ENCODE measurements at places on chromosomes 3 and 15.

DNA sequence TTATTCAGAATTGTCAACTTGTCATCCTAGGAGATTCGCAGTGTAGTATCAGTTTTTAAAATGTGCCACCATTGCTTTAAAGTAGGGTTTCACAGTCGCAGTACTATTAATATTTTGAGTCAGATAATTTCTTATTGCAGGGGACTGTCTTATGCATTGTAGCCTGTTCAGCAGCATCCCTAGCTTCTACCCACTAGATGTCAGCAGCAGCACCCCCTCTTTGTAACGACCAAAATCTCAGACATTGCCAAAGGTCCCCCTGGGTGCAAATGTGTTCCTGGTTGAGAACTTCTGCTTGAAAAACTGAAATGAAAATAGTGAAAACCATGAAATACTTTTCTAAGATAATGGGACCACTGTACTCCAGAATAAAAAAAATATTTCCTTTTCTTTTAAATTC lies 474.8 kb downstream of the CNTN3 start:
- no peak for DNase-seq

GRCh38 chr3:30426293-30426993 lies 180.0 kb upstream of the TGFBR2 start:
- DNase-seq = no peak

- no peak for DNase-seq
These were observed 87.5 kb upstream of the P3H2 start for GRCh38 chr3:190208196-190208595.

DNA sequence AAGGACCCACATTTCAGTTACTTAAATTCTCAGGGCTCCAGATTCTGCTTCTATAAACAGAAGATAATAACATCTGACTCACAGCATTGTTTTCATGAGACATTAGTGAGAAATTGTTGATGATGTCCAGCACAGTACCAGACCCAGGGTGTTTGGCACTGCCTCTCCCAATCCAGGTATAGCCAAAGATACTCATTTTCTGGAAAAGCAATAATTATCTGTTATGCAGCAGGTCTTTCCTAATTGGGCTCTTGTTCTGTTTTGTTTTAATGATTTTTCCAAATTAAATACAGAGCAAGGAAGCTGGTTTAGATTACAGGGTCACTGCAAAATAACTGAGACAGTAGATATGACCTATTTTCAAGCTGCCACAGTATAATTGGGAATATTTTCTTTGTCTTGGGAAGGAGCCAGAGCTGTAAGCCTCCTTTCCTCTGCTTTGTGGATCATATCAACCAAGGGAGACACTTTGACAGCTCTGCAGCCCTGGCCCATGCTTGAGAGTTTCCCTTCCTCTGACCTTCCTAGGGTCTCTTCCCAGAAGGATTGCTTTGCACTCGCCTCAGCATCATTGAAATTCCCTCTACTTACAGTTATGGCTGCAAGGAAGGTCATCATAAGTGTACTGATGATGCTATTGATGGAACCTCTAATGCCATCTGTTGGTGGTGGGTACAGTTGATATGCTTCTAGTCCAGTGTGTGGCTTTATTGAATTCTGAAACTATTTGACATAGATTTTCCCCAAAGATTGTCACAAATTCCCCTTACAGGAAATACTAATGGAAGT lies 522.4 kb upstream of the ADAMTS9 start:
- DNase-seq = no peak

DNA sequence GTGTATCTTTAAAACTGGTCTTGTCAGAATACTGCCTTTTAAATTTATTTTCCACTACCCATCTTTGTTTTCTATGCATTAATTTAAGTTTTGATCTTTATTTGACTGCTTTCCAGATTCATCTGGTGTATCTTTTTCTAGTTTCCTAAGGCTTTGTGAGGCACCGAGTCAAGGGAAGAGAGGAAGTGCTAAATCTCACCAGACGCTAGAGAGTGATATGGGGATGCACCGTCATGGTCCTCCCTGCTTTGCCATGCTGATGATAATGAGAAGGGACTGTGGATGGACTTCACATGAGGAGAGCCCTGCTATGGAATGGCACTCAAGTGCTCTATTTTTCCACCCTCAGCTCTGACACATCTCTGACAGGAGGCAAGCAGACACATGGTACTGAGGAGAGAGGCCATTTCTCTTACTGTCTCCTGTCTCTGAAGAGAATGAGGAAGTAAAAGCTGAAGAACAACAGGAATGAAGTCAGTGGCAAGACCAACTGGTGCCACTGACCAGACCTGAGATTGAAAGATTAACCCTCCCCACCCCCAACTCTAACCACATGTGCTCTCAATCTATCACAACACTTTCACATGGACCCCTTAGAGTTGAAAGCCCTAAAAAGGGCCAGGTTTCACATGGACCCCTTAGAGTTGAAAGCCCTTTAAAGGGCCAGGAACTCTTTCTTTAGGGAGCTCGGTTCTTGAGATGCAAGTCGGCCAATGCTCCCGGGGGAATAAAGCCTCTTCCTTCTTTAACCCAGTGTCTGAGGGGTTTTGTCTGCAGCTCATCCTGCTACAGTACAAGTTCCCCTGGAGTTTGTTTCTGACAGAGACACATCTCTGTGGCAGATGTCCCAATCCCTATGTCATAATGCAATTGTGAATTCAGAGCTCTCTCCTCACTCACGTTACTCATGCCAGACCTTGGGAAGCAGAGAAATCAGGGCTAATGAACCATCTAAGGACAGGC lies at the start of gene IQCF2:
IQCF2 (plus strand) TSS at position 913 of the 963 bp plus-strand sequence. CDS start 52 bp downstream, outside the sequence.
- DNase-seq = no peak

DNA sequence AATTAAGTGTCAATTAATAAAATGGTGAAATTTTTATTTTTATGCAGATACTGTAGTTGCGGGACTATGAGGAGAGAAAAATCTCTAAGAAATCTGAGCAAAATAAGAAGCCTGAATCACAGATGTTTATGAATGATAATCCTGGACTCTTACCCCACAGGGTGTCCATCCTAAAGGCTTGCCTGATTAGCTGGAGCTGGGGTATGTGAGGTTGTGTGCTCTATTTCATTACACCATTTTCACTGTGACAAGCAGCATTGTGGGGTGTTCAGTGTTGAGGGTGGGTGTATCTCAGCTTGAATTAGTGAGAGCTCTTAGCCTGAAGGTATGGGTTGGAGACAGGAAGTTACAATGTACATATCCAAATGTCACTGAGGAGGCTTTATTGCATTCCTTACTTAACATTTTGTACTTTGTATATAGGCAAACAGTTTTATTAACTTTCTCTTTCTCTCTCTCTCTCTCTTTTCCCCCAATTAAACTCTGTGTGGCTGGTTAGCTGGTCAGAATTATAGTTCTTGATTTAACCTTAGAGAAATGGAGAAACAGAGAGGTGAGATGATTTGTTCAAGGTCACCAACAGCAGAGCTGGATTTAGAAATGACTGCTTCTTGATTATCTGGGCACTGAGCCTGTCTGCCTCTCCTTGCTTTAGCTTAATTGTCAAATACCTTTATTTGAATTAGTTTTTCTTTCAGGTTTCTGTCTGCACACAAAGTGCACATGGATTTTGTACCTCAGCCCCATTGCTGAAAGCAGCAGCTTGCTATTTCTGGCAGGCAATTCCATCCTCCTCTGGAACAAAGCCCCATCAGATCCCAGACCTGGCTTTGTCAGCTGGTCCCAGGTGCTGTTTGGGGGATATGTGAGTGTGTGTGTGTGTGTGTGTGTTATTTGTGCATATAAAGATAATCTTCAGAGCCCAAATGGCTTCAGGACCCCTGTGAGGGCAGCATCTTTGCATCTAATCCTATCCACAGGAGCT lies 35.8 kb downstream of the GJD2 start:
- no peak for DNase-seq

GRCh38 chr15:48409623-48410022 lies 78.4 kb downstream of the DUT start:
- DNase-seq = no peak

DNA sequence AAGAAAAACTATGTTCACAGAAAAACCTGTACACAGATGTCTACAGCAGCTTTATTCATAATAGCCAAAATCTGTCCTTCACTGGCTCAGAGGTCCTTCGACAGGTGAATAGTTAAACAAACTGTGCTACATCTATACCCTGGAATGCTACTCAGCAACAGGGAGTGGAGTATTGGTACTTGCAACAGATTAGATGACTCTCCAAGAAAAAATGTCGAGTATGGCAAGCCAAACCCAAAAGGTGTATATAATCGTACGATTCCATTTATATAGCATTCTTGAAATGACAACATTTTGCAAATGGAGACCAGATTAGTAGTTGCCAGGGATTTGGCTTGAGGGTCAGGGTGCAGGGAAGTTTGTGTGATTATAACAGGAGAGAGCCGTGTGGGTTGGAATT lies 22.4 kb upstream of the RGMA start:
- DNase-seq = no peak

DNA sequence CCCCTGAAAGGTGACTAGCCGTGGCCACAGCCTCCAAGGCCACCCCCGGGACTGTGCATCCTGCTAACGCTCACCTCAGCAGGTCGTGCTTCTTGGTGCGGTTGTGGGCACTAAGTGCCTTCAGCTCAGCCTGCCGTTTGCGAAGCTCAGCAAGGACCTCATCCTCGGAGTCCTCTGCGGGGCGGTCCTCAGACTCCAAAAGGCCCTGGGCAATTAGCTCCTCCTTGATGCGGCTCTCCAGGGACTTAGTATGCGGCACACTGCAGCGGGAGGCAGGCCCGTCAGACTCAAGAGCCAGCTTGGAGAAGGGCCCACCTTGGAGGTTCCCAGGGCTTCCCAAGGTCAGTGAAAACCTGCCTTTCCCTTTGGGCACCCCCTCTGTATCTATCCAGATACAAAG lies 8.3 kb downstream of the TADA3 start:
- DNase-seq = no peak

DNA sequence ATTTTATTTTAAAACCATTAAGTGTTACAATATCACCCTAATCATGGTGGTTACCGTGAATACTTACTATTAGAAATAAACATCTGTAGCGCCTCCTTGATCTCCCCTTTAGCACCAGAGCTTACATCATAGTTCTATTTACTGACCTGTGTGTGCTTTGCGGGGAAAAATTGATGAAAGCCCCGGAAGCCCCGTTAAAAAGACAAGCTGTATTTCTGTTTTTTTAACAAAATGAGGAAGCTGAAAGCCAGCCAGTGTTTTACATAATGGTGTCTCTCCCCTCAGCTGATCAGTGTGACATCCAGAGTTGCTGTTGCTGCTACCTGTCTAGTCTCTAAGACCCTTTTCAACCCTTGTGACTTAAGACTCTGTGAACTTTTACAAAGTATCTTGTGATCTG lies 100.8 kb downstream of the OPA1 start:
- no peak for DNase-seq

- no peak for DNase-seq
These were observed 41.4 kb downstream of the OSTN start for GRCh38 chr3:191240486-191240885.

- no peak for DNase-seq
These were observed 527 bp upstream of the ASB14 start for GRCh38 chr3:57292897-57293526.

DNA sequence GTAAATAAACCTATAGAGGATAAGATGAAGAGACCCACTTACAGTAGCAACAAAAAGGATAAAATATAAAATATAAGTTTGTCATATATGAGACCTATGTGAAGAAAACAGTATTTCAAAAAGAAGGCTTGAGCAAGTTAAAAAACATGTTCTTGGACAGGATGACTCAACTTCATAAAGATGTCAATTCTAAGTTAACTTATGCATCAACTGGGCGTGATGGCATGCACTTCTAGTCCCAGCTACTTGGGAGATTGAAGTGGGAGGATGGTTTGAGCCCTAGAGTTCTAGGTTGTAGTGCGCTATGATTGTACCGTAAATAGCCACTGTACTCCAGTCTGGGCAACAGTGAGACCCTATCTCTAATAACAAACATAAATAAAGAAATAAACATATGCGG lies 59.7 kb downstream of the PDCD6IP start:
- DNase-seq = no peak

GRCh38 chr3:55634345-55634744 lies 147.2 kb upstream of the WNT5A start:
- DNase-seq = no peak

DNA sequence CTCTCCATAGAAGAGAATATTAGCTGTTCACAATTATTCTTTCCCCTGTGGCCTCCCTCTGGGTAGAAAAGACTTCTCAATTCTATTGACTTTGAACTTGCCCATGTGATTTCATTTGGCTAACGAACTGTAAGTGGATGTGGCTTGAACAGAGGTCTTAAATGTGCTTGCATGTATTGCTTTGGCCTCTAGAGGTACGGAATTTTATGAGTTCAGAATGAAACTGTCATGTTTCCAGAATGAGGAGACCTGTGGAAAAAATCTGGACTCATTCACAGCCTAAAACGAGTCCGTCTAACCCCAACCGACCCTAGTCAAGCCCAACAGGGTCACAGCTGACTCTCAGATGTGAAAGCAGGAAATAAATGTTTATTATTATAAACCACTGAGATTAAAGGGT lies 596.7 kb upstream of the UBE2E2 start:
- no peak for DNase-seq

- no peak for DNase-seq
These were observed 24.3 kb upstream of the SV2B start for GRCh38 chr15:91075739-91076138.

GRCh38 chr15:40558952-40559742 lies 5.7 kb downstream of the CCDC32 start:
- no peak for DNase-seq

- DNase-seq = peak; percentile 45
These were observed 868 bp upstream of the TMEM87A start for GRCh38 chr15:42273900-42274701.

DNA sequence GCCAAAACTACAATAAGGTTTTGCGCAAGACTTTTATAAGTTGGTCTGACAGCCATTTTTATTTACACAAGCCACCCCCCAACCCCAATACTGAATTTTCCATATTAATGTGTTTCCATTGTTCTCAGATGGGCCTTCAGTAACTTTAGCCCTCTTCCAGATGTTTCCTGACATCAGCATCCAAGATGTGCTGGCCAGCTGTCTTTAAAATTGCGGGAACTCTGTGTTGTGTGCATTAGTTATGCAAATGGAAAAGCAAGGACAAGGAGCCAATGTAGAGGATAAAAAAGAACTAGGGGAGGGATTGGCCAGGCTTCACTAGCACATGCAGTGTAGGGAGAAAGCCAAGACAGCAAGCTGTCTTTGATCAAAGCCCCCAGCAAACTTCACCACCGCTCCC lies 45.4 kb downstream of the COMMD2 start:
- no peak for DNase-seq

GRCh38 chr15:65947041-65947440 lies 77.8 kb downstream of the RAB11A start:
- DNase-seq = no peak

GRCh38 chr3:11603628-11604027 lies 40.1 kb downstream of the VGLL4 start:
- DNase-seq = no peak

- DNase-seq = no peak
These were observed 186.8 kb upstream of the CHRNA7 start for GRCh38 chr15:31843426-31844055.

- no peak for DNase-seq
These were observed 812 bp downstream of the P4HTM start for GRCh38 chr3:48990636-48991469.

DNA sequence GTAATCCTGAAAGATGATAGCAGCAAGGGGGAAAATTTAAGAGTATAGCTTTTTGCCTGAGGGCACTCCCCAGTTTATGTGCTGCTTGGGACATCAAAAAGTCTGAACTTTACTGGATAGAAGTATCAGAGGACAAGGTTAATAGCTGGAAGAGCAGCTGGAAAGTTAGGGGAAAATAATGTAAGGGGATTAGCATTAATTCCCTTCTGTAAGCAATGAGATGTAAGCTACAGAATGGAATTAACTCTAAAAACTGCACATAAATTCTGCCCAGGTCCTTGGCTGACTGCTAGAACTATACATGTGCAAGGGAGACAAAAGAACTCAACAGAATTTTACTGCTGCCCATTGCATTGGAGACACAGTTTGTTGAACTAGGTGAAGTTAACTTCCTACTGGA lies 55.6 kb downstream of the ATP11B start:
- DNase-seq = no peak

All from activated T-helper 9 cell treated with anti-CD3 and anti-CD28 coated beads, Interleukin-2, amount 50 U/mL, for 16 hours (primary cell).